A549 treated with dexamethasone at 1 μM for 4 hours (cell line): ENCODE measurements at places on chromosomes 3 and 15. TPM values are rescaled to one million over a fixed set of nuclear protein-coding genes. Genes with fewer than 3 reads are reported as not detected.

The AP3S2 gene
- total RNA-seq, result 42.3 to 67.9 TPM (median 47.0 TPM) in 5 replicates

The ZMYND10 gene
- 0.71 to 1.3 TPM (median 1.0 TPM) in 5 replicates for total RNA-seq

The GOLGA8Q gene
- 0.09 to 0.17 TPM in 2 of 5 replicates, not detected in the others for total RNA-seq

The THAP10 gene
- 4.1 to 5.6 TPM (median 4.7 TPM) in 5 replicates for total RNA-seq

The SERPINI2 gene
- not detected in 5 replicates for total RNA-seq

The GABRR3 gene
- total RNA-seq, result not detected in 5 replicates

The CDHR4 gene
- total RNA-seq, result 0.15 to 0.26 TPM (median 0.24 TPM) in 5 replicates

The GRK7 gene
- not detected in 5 replicates for total RNA-seq

The CCR1 gene
- not detected in 5 replicates for total RNA-seq

The NAALADL2 gene
- 0.18 to 0.22 TPM in 2 of 5 replicates, not detected in the others for total RNA-seq

The UBE3A gene
- total RNA-seq, result 25.1 to 30.9 TPM (median 28.7 TPM) in 5 replicates

The CILP gene
- total RNA-seq, result 0.60 to 0.79 TPM (median 0.71 TPM) in 5 replicates

The NIPA2 gene
- total RNA-seq, result 89.0 to 117 TPM (median 109 TPM) in 5 replicates

The IMPG2 gene
- 0.01 TPM in 3 of 5 replicates, not detected in the others for total RNA-seq

The FETUB gene
- total RNA-seq, result 0.13 to 0.38 TPM (median 0.23 TPM) in 5 replicates

The CTDSPL gene
- 17.1 to 21.3 TPM (median 19.3 TPM) in 5 replicates for total RNA-seq

The TF gene
- total RNA-seq, result 0.50 to 2.0 TPM (median 1.2 TPM) in 5 replicates

The SPATA12 gene
- 0.26 to 0.38 TPM (median 0.32 TPM) in 5 replicates for total RNA-seq

The ALS2CL gene
- total RNA-seq, result 4.0 to 10.0 TPM (median 7.3 TPM) in 5 replicates

The TGM5 gene
- total RNA-seq, result not detected in 5 replicates

The CLDN11 gene
- total RNA-seq, result 0.09 to 0.27 TPM (median 0.17 TPM) in 5 replicates

The KBTBD8 gene
- total RNA-seq, result 0.52 to 0.85 TPM (median 0.70 TPM) in 5 replicates

The CHRNB4 gene
- total RNA-seq, result 0.96 to 1.3 TPM (median 1.0 TPM) in 5 replicates

The KIF7 gene
- 2.8 to 5.2 TPM (median 4.0 TPM) in 5 replicates for total RNA-seq

The XCR1 gene
- total RNA-seq, result not detected in 5 replicates

The CXCR6 gene
- not detected in 5 replicates for total RNA-seq
